ENCODE measurements at places on chromosomes 2 and 18.

- no peak for DNase-seq
These were observed 262.9 kb upstream of the MAP2 start for GRCh38 chr2:209160800-209161588.

DNA sequence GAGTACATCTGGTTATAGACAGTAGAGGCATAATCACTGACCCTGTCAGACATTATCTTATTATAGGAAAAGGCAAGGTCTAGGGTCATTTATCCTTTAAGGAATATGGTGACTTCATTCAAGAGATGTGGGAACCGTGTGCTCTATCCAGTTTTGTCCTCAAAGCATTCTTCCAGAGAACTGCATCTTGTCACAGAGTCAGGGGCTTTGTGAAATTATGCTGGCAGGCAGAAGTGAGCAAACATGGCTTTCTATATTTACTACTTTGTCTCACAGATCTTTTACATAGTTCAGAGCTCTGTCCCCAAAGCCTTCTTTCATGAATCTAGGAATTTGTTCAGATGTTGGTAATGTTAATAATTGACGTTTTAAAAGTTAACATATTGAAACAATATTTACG is 177.4 kb downstream of the ASXL3 start:
- no peak for DNase-seq

DNA sequence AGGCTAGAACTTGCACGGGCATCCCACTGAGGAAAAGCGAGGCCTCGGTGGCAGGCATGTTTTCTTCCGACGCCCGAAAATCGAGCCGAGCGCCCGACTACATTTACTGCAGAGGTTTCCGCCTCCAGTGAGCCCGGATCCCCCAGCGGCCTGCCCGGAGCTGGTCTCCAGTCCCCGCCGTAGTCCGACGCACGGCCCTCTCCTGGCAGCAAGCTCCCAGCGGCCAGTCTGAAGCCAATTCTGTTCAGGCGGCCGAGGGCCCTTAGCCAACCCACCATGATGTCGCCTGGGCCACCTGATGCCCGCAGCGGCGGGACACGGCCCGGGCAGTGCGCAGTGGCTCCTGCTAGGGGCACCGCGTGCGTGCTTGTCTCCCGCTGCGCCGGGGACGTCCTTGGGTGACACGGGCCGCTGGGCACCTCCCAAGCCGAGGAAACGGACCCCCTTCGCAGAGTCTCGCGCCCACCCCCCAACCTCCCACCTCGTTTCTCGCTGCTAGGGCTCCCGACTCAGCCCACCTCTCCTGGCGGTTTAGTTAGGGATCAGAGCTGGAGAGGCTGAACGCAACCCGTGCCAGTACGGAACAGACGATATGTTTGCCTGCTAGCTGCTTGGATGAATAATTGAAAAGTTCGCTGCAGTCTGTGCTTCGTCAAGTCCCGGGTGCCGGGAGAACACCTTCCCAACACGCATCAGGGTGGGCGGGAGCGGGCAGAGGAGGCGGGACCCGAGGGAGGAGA is 5.3 kb downstream of the ONECUT2 start:
- no peak for DNase-seq

- no peak for DNase-seq
These were observed 51.8 kb downstream of the ACOXL start for GRCh38 chr2:110784047-110784631.

GRCh38 chr18:13982126-13982525 is 66.8 kb upstream of the MC2R start:
- DNase-seq: no peak

- DNase-seq: no peak
These were observed 40.9 kb upstream of the C1D start for GRCh38 chr2:68103709-68104055.

GRCh38 chr2:204691911-204692510 is 146.7 kb downstream of the PARD3B start:
- DNase-seq: no peak

DNA sequence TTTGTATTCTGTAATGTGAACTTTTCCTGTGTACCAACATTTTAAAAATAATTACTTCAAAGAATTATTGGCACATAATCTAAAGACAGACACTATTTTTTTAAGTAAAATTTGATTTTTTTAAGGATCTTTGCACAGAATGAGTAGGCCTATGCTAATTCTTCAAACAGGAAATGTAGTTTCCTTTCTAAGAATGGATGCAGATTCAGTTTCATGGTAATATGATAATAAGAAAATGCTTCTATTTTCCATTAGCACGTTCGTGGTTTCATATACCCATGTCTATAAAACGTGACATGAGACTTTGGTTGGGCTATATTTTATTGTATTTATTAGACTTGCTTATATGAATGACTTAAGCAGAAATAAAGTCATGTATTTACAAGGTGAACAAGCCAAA is 191.8 kb upstream of the RBBP8 start:
- no peak for DNase-seq

- DNase-seq: no peak
These were observed 42.0 kb downstream of the SLC4A5 start for GRCh38 chr2:74301262-74301661.

DNA sequence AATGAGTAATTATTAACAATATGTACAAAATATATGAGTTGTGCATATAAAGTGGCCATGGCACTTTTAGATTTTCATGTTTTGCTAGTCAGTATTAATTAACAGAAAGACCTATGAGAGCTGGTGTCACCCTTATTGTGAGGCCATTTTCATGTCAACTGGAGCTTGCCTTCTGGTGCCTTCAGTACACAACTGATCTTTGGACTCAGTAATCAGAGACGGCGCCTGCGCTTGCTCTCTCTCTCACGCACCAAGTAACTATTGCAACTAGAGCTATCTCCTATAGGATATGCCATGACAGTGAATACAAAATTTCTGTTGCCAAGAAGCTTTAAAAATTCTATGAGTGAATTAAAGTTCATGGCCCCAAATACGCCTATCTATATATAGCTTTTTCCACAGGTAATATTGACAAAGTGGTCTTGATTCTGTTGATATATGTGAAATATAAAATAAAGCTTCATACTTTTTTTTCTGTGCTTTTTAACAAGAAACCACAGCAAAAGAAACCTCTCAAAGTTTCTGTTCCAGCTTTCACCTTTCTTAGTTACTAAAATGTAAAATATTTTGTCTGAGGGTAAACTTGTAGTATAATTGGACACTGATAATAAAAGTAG is 2.9 kb downstream of the SERTAD2 start:
- DNase-seq: no peak

DNA sequence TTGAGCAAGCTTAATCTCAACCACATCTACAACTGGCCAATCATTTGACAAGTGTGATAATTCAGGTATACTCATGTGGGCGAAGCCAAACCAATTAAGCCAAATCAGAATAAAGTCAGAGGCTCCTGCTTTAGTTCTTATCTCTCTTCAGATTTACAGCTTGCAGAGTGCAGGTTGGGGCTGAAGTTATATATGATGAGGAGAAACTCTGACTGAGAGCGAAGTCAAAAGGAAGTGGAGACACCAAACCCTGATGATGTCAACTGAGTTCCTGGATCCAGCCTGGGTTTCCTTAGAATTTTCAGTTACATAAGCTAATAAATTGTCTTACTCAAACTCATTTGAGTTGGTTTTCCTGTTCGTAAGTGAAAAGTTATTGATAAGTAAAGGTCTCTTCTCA is 73.9 kb downstream of the ASXL2 start:
- no peak for DNase-seq

DNA sequence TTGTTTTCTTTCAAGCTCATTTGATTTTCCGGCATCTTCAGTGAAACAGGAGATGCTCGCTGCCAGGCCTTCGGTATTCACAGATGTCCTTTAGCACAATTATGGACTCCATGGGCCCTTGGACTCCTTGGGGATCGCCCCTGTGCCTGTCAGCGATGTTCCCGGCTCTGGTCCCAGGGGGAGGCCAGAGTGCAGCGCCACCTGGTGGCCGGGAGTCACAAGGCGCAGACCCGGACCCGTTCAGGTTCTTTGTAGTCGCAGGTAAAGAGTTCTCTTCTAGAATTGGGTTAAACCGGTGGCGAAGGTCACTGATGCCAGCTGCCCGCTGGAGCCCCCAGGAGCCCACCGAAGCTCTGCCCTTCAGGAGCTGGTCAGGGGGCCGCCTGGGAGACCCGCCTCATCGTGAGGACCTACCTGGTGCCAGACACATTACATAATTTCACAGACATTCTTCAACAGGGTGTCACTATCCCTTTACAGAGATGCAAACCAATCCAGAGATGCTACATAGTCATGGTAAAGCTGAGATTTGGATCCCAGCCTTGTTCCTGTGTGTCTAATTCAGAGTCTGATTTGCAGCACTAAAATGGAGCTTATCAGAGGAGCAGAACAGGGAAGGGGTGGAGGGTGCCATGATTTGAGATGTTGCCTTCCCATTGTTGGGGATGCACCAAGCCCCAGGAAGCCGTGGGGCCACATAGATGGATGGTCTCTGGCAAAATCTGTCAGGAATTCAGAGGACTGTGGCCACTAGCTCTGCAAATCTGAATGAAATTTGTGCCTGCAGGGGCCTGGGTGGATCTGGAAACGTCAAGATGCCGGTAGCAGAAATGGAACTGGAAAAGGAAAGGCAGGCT is 6.0 kb upstream of the INPP5D start:
- DNase-seq: peak; percentile 85

All from germinal center (tissue), 1 donor.